Activated T-cell treated with anti-CD3 and anti-CD28 coated beads for 4 hours (primary cell): ENCODE measurements at places on chromosomes 6 and 20.

GRCh38 chr6:396126-396520 lies 4.6 kb downstream of the IRF4 start:
- no peak for DNase-seq

GRCh38 chr6:26403893-26404292 lies 1.8 kb downstream of the BTN3A1 start:
- no peak for DNase-seq

DNA sequence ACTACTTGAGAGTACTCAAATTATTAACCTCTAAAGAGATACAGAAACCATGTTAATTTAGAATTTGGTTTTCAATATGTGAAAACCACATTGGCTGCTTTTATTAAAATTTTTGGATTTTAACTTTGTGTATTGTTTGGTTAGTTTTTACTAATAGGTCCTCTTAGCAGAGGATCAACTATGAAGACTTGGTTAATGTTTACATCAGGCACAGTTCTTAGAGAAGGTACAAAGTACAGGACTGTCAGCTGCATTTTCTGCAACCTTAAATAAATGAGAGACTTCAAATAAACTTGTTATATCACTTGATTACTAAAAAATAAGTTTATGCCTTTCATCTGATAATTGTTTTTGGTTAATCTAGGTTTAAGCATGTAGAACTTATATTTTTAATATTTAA lies 89.1 kb downstream of the PHF3 start:
- DNase-seq: no peak

GRCh38 chr6:100305209-100305869 lies 159.4 kb downstream of the SIM1 start:
- DNase-seq: no peak

GRCh38 chr6:18748314-18748713 lies 361.2 kb downstream of the RNF144B start:
- no peak for DNase-seq

DNA sequence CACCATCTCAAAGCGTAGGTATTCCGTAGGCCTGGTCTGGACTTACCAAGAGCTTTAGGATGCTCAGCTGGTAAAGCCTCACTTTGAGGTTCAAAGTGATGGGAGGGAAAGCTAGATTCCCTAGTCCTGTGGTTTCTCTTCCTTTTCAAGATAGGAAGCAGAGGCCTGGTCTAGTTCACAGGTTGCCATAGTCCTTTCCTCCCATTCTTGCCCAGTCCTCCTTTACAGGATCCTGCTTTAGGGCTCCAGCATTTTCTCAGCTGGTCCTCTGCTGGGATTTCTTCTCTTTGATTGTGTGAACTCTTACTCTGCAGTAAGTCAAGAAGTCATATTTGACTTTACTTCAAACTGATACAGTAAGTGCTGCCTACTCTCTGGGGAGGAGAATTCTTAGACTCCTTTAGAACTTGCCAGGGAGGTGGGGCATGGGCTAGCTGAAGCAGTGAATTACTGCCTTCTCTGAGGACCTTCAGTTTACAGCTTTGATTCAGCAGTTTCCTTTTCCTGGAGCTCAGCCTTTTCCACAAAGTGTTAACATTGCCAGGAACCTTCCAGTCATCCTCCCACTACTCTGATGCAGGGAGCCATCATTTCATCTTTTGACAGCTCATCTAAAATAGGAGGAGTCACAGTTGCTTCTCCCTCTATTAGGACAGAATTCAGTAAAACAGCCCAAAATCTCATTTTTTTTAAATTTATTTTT lies 42.8 kb upstream of the PLCG1 start:
- no peak for DNase-seq

GRCh38 chr6:8195714-8196102 lies 93.4 kb upstream of the EEF1E1 start:
- DNase-seq: no peak

DNA sequence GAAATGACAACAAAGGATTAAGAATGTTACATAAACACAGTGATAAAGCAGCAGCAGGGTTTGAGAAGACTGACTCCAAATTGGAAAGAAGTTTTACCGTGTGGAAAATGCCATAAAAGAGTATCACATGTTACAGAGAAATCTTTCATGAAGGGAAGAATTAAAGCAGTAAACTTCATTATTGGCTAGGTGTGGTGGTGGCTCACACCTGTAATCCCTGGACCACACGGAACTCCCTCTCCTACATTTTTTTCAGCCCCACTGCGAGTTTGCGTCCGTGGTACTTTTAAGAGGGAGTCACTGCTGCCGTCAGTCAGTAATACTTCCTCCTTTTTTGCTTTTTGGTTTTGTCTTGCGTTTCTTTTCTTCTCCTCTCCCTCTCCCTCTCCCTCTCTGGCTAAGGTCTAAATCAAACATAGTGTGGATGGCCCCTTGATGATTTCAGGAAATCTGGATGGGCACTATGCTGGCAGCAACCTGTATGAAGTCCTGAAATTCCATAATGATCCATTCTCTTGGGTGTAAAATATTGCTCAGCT lies 112.3 kb downstream of the MAN1A1 start:
- no peak for DNase-seq

GRCh38 chr20:17941087-17941825 lies 27.3 kb downstream of the SNX5 start:
- no peak for DNase-seq

DNA sequence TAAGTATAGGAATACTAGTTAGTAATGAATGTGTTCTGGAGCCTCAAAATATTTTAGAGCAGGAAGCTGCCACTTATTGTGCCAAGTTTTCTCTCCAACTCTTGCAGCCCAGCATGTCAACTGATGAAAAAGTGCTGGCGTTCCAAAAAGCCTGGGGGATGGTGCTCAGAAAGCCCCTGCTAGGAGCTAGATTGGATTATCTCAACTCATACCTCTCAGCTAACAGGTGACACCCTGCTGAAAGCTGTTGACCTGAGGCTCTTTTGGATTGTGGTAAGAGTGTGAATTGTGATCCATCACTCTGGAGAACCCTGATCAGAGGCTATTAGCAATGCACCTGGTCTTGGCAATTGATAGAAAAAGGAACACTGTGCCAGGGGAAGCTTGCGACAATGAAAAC lies 580.4 kb downstream of the EYS start:
- DNase-seq: no peak

DNA sequence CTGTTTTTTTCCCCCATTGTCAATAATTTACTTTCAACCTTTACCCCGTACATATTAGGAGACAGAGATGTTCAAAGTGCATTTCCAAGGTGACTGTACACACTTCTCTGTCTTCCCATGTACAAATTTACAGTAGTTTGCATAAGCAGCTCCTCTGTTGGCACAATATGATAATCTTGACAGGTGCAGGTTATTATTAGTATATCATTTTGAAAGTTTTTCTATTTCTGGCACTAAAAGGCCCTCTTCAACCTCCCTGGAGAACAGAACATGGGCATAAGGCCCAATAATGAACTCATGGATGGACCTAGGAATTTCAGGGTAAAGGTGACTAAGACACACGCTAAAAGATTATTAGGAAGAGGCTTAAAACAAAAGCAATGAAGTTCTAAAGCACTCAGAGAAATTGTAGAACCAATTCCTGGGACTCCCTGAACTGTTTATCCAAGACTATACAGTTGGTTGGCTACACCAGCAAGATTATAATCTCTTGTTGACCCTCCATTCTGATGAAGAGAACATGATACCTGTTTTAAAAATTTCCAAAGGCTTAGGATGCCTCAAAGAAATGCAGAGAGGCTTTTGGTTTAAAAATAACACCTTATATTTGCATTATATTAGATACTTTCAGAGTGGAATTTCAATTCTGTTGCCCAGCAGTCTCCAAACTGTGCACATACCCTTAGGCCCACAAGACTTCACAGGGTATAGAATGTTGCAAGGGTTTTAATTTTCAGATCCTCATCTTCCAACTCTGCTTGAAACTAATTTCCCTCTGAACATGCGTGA lies 1.1 kb downstream of the AIG1 start:
- no peak for DNase-seq

DNA sequence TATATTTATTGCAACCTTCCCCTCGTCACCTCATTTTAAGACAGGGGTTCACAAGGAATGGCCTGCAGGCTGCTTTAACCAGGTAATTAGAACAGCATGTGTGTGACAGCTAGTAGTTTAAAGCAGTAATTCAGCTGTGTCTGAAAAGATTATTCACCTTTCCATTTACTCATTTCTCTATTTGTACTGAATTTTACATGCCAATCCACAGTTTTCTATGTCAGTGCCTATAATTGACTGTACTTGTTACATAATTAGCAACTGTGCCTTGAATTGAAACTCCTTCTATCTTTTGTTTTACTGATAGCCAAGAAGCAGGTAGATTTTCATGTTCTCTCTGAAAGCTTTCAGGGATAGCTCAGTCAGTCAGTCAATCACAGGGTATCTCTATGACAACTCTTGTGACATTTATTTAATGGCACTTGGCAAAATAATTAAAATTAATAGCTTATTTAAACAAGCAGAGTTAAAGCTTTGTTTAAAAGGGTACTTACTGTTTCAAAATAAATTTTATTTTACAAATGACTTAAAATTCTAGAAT lies 214.0 kb downstream of the ZFAND3 start:
- no peak for DNase-seq

GRCh38 chr20:14829906-14830305 lies 492.5 kb upstream of the FLRT3 start:
- no peak for DNase-seq

GRCh38 chr6:34462551-34462971 lies 3.3 kb upstream of the PACSIN1 start:
- no peak for DNase-seq

- DNase-seq: no peak
These were observed 56.8 kb upstream of the MPC1 start for GRCh38 chr6:166439366-166440091.

- no peak for DNase-seq
These were observed 91.7 kb downstream of the YTHDF1 start for GRCh38 chr20:63124092-63124781.

DNA sequence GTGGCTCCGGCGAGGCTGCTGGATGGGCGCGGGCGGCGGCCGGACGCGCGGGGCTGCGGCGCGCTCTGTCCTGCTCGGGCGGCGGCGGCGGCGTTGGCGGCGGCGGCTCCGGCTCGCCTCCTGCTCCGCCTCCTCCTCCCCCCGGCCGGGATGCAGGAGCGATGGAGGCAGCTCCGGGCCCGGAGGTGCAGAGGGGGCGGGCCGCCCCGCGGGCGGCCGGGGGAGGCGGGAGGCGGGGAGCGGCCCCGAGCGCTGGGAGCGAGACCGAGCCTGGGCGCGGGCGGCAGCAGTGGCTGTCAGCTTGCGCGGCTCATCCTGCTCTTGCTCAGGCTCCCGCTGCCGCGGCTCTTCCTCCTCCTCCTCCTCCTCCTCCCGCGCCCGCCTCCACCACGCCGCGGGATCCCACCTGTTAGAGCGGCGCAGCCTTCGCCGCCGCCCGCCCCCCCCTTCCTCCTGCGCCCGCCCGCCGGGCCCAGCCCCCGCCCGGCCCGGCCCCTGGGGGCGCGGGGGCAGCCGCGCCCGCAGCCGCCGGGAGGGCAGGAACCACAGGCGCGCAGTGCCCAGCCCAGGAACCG lies at the start of gene NOL4L:
NOL4L (minus strand) TSS at position 323 of the 575 bp plus-strand sequence. CDS start 443 bp downstream, outside the sequence.
- peak; percentile 38 for DNase-seq

DNA sequence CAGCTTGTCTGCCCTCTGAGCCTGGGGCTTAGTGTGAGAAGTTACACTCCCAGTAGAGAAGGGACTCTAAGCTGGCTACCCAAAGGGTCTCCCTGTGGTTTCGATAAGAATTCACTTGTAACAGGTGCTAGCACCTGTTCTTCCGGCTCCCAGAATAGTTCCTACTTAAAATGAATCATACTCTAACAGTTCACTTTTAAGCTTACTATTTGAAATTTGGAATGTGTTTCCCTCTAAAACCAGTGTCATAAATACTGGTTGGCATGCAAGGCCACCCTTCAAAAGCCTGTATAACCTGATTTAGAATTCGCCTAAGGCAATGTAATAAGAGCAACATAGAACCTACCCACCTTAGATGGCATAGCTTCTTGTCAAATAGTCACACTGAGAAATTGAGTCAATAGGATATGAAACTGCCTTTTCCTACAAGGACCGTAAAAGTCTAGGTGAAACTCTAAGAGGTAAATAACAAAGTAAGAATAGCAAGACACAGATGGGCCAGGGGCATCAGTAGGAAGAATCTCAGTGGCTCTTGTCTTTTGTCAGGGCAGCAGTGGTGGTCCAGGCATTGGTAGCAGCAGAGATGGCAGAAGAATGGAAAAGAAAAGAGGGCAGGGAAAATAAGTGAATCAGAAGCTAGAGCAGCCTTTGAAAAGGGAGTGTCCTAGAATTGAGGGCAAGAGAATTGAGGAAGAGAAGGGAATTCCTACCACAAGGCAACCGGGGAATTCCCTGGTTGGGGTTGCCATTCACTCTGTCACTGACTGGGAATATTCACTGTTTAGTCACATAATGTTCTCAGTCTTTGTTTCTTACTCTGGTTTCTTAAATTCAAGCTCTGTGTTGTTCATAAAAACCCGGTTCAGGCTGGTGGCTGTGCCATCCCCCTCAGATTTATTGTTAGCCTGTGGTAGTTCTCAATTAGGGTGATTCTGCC lies 91.5 kb downstream of the HIVEP2 start:
- DNase-seq: no peak

DNA sequence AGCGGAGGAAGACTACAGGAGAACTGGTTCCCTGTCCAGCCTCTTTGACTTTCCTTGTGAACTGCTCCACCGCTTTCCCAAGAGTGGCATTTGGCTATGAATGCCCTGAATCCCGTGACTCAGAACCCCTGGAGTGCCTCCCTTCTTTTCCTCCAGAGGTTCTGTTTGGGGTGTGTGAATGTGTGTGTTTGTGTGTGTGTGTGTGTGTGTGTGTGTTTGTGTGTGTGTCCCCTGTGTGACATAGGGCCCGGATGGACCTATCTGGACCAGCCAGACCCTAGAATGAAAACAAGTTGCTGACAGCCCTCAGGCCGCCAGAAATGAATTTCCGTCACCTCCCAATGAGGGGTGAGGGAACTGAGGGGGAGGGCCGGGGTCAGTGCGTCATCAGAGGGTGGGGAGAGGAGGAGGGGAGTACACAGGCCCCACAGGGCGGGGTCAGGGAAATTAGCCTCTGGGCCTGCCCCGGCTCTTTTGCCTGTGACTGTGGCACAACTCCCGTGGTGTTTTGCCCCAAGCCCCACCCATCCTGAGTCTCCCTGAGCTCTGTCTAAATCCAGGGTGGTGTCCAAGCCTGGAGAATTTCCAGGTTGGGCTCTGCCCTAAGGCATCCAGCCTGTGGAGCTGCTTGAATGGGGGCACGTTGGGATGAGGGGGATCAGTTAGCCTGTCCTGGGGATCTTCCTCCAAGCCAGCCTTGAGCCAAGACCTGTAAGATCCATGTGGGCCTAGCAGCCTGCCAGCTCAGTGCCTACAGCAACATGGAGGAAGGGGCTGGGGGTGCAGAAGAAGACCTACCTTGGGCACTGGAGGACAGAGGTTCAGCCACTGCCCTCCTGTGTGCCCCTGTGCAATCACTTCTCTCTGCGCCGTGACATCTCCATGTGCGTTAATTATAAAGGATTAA lies 15.2 kb upstream of the MRPS18A start:
- no peak for DNase-seq

DNA sequence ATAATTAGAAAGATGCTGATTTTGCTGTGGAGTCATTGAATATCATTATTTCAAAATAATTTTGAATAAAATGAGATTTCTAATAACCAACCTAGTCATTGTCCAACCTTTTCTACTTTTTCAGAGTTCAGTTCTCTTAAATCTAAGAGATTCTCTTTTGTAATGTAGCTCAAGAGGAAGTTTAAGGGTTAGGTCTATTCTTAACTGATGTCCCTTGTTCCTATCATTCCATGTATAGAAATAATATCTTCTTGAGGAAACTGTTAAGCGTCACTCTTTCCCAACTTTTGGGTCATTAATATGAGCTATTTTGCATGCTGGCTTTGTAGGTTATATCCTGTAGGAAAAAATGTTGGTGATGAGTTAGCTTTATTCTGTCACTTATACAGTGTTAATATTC lies 27.0 kb downstream of the RNF144B start:
- DNase-seq: no peak
